Left lung (tissue), 14 donors: ENCODE measurements at places on chromosomes 6 and 20. TPM values are rescaled to one million over a fixed set of nuclear protein-coding genes. Genes with fewer than 3 reads are reported as not detected.

RAD21L1 gene
- not detected for polyA plus RNA-seq

C4B gene
- polyA plus RNA-seq = 19.8 TPM

MYLK2 gene
- polyA plus RNA-seq = 1.4 TPM

GSTA5 gene
- polyA plus RNA-seq = not detected

PREP gene
- 35.1 TPM for polyA plus RNA-seq

SLC2A10 gene
- polyA plus RNA-seq = 22.8 TPM

BIRC7 gene
- not detected for polyA plus RNA-seq

MDC1 gene
- polyA plus RNA-seq = 50.7 TPM

HLA-DQA1 gene
- polyA plus RNA-seq = 8.3 TPM

LPIN3 gene
- 14.5 TPM for polyA plus RNA-seq

CST2 gene
- not detected for polyA plus RNA-seq

BPIFB1 gene
- polyA plus RNA-seq = 0.15 TPM

CDH22 gene
- 0.13 TPM for polyA plus RNA-seq

EGFL8 gene
- polyA plus RNA-seq = 20.1 TPM

CDYL gene
- polyA plus RNA-seq = 28.3 TPM

L3MBTL3 gene
- 19.5 TPM for polyA plus RNA-seq

REM1 gene
- polyA plus RNA-seq = 5.2 TPM

SCUBE3 gene
- 4.6 TPM for polyA plus RNA-seq

NKX2-4 gene
- not detected for polyA plus RNA-seq

DPPA5 gene
- polyA plus RNA-seq = not detected

TPX2 gene
- 66.2 TPM for polyA plus RNA-seq
